ENCODE measurements at places on chromosomes 1 and 21.
A peak's percentile ranks its signal among the peaks of the same experiment; 100 is the strongest.

- no peak for DNase-seq
Observed at GRCh38 chr21:26154753-26155152, 15.8 kb downstream of the APP start.

- DNase-seq, result no peak
Observed at GRCh38 chr1:46689356-46689755, 17.7 kb downstream of the TEX38 start.

GRCh38 chr1:81221564-81221963 lies 579.2 kb upstream of the ADGRL2 start:
- DNase-seq, result no peak

- DNase-seq, result no peak
Observed at GRCh38 chr21:41717573-41718330, 49.1 kb downstream of the RIPK4 start.

DNA sequence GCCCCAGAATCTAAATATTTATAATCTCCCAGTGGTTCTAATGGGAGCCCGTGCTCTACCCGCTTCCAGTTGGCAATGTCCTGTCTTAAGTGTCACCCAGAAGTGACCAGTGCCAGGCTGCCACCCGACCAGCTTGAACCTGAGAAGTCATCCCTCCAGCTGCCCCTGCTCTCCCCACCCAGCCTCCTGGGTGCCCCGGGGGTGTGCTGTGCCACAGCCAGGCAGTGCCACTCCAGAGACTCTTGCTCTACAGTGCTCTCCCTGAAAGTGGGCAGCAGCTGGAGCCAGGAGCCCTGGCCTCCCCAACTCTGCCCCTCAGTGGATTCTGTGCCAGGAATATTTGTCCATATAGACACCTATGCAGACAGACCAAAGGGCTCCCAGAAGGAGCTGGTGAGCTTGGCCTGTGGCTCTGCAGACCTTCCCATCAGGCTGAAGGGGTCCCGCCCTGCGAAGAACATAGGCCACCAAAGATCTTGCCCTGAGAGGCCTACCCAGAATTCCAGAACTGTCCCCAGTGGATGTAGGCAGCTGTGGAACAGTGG lies 9.0 kb upstream of the EPS8L3 start:
- DNase-seq, result no peak

GRCh38 chr1:235327559-235328270 lies at the start of gene ARID4B:
Gene ARID4B (minus strand): TSS chr1:235328179. CDS start chr1:235326919, 1,260 bp downstream.
- DNase-seq, result peak; percentile 61

GRCh38 chr1:244322791-244323521 lies 128.8 kb downstream of the ADSS2 start:
- peak; percentile 68 for DNase-seq

DNA sequence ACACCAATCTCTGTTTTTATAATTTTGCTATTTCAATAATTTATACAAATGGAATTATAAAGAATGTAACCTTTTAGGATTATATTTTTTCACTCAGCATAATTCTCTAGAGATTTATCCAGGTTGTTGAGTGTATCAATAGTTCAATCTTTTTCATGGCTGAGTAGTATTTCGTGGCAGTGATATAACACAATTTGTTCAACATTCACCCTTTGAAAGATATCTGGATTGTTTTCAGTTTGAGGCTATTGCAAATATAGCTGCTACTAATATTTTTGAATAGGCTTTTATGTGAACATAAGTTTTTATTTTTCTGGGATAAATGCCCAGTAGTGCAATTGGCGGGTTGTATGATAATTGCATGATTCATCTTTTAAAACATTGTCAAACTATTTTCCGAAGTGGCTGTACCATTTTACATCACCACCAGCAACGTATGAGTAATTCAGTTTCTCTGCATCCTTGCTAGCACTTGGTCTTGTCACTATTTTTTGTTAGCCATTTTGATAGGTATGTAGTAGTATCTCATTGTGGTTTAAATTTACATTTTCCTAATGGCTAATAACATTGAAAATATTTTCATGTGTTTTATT lies 55.6 kb upstream of the ABCD3 start:
- DNase-seq, result no peak

DNA sequence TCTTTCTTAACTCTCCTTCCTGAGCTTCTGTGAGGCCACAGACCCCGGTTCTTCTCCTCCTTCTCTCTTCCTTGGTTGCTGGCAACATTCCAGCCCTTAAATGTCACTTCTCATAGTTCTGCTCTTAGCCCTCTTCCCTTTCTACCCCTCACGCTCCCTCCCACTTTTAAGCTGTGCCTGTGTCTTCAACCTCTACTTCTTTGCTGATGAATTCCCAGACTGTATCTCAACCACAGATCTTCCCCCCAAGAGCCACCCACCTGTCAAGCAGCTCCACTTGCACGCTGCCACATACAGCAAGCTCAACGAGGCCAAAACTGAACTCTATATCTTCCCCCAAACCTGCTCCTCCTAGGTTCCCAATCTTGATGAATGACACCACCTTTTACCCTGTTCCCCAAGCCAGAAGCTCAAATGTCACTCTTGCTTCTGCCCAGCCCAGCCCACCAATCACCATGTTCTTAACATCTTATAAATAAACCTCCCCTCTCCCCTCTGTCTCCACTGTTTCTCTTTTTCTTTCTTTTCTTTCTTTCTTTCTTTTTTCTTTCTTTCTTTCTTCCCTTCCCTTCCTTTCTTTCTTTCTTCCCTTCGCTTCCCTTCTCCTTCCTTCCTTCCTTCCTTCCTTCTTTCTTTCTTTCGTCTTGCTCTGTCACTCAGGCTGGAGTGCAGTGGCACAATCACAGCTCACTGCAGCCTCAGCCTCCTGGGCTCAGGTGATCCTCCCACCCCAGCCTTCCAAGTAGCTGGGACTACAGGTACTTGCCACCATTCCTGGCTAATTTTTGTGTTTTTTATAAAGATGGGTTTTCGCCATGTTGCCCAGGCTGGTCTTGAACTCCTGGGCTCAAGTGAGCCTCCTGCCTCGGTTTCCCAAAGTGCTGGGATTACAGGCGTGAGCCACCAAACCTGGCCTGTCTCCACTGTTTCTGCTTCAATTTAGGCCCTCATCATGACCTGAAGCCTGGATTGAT lies 19.8 kb upstream of the PTP4A2 start:
- peak; percentile 89 for DNase-seq

GRCh38 chr1:39016604-39017171 lies 9.5 kb upstream of the NDUFS5 start:
- DNase-seq, result no peak

- DNase-seq, result no peak
Observed at GRCh38 chr1:55153031-55153430, 62.1 kb downstream of the USP24 start.

DNA sequence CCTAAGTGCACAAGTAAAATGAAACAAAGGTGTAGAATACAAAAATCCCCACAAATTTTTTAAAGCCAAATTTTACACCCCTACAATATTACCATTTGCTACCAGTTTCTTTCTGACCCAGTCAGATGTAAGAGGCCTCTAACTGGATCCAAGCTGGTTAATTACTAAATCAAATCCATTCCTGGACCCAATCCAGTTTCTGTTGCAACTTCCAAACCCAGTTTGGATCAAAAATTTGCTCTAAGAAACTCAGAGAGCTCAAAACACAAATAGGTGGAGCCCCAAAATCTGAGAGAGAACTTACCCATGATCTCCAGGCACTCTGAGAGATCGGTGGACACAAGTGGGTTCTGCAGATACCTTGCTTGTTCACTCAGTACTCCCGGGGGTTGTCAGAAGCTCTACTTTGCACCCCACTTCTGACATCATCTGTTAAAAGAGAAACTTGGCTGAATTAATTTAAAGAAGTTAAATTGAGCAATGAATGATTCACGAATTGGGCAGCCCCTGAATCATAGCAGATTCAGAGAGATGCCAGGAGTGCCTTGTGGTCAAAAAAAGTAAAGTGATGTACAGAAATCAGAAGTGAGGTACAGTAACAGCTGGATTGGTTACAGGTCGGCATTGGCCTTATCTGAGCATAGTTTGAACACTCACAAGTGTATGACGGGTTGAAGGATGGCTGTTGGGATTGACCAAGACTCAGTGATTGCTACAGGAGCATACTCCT lies 448.0 kb downstream of the KCNT2 start:
- no peak for DNase-seq

DNA sequence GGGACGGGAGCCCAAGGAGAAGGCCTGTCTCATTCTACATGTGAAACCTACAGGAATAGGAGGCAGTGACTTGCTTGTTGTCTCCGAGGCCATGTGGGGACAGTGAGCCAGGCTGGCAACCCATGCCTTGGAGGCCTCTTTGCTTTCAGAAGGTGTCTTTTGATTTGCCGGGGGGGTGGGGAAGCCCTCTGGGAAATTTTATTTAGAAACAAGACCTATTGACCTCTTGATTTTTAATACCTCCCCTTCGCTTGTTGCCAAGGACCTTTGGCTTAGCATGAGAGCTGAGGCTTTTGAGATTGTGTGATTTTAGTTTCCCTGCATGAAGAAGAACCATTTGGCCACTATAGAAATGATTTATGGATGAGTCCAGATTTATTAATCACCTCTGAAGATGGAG lies 4.1 kb downstream of the ARMH1 start:
- DNase-seq, result no peak

DNA sequence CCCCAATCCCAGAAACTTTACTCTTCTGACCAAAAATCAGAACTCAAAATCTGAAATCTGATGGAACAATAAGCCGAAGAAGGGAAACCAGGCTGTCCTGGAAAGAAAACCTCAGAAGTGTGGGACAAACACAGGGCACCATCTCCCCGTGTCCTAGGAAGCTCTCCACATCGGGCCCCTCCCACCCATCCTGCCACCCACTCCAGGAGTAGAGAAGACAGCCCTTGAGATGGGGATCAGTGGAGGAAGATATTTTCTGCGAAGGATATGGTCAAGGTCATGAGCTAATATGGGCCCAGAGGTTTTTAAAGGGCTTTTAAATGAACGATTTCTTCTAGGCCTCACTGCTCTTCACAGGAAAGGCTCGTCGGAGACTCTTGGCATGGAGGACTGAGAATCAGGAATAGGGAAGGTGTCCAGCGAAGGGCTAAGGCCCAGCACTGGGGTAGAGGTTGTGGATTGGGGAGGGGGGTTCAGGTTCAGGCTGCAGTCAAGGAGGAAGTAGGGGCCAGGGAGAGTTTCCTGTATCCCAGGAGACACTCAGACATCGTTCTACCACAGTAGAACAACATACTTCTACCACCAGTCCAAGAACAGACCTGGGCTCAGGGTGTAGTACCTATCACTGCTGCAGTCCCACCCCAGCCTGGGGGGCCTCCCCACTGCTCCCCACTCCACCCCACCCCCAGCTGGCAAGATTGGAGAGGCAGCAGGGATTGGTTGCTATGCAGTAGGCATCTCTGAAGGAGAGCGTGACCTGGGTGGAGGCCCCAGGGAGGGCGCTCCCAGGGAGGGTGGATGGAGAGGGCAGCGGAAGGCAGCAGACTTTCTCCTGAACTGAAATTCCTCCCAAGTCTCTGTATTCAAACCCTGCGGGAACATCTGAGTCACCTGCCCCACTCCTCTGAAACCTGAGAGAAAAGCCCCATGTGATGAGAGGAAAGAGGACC lies 1.2 kb upstream of the S100A5 start:
- DNase-seq, result no peak

DNA sequence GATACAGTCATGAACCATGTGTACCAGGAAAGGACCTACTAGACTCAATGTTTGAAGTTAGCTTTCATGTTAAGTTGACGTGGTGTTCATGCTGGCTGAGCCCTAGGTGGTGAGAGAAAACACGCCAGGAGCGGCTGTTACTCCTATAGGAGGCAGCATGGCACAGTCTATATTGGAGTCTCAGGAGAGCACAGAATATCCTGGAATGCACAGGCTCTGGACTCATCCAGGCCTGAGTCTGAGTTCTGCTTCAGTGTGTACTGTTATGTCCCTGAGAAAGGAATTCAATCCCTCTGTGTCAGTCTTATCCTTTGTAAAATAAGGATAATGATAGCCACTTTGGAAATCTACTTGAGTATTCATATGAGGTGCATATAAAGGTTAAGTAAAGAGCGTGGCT lies 41.2 kb downstream of the DPT start:
- DNase-seq, result no peak

DNA sequence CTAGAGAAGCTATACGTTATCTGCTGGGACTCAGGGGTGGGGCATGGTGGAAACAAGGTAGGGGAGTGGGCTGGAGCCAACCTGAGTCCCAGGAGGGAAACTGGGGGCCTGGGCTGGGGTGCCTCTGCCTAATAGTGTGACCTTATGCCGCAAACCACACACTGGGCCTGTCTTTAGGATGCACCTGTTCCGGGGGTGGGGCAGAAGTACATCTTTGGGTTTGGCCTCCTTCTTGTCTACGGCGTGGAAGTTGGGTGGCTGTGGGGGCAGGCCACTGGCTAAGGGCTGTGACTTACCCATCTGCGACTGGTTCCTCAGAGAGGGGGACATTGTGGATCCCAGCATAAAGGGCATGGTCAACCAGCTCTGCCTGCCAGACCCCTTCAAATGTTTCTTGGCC lies 44.2 kb downstream of the FAAH start:
- no peak for DNase-seq

DNA sequence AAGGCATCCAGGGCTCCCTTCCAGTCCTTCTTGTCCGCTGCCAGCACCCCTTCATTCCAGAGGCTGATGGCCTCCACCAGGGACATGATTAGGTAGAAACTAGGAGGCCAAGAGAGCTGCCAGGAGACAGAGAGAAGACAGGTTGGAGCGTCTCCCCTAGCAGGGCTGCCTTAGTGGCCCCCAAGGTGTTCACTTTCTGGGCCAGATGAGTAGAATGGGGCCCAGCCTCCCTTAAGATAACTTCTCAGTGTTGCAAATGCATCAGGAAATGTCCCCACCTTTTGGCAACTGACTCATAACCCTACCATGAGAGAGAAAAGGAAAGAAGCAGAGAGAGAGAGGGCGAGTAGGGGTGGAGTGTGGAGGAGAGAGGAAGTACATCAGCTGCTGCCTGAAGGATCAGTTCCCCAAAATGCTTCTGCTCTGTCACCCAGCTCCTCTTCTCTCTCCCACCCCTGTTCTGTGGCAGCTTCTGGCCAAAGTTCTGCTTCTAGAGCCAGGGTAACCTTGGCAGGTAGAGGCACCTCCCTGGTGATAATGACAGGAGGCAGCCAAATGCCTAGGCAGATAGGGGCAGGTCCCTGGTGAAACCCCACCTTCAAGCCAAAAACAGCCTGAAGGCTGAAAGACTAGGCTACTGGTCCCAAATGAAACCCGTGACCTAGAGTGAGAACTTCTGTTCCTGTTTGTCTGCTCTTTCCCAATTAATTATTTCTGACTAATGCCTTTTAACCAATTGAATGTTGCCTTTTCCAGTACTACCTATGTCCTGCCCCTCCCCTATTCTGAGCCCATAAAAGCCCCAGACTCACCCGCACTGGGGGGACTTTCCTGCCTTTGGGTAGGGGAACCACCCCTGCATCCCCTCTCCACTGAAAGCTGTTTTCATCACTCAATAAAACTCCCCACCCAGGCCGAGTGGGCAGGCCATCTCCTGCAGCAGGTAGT lies at the start of gene NCF2:
Gene NCF2 (minus strand): TSS at position 216 of the 948 bp plus-strand sequence. CDS start 130 bp downstream, at position 86.
- peak; percentile 73 for DNase-seq

GRCh38 chr1:43274125-43274803 lies 4.5 kb downstream of the TMEM125 start:
- peak; percentile 24 for DNase-seq
